ENCODE measurements at places on chromosomes 3 and 15. TPM values are rescaled to one million over a fixed set of nuclear protein-coding genes. Genes with fewer than 3 reads are reported as not detected.
A peak's percentile ranks its signal among the peaks of the same experiment; 100 is the strongest.

DNA sequence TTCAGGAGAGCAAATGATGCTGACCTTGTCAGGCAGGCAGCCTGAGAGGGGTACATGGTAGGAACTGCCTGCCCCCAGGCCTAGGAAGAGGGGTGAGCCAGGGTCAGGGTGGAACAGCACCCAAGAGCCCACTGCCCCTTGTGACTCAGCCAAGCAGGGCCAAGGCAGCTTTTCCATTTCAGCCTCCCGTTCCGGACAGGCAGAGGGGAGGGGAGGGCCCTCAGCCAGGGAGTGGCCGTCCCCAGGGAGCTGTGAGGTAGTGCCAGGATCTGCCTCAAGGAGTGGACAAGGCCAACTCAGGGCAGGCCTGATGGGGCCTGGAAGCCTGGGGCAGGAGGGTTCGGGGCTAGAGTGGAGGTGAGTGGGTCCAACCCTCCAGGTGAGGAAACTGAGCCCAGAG, 5.1 kb upstream of the ANKRD63 start:
- no peak for DNase-seq

- DNase-seq, result no peak
Measured at GRCh38 chr3:120160050-120160449, 65.8 kb upstream of the GSK3B start.

- no peak for DNase-seq
Measured at GRCh38 chr3:26406636-26407035, 215.9 kb upstream of the LRRC3B start.

GRCh38 chr15:99095626-99096025, 9.3 kb upstream of the SYNM start:
- DNase-seq, result no peak

GRCh38 chr3:55097441-55097840, 169.6 kb upstream of the LRTM1 start:
- no peak for DNase-seq

DNA sequence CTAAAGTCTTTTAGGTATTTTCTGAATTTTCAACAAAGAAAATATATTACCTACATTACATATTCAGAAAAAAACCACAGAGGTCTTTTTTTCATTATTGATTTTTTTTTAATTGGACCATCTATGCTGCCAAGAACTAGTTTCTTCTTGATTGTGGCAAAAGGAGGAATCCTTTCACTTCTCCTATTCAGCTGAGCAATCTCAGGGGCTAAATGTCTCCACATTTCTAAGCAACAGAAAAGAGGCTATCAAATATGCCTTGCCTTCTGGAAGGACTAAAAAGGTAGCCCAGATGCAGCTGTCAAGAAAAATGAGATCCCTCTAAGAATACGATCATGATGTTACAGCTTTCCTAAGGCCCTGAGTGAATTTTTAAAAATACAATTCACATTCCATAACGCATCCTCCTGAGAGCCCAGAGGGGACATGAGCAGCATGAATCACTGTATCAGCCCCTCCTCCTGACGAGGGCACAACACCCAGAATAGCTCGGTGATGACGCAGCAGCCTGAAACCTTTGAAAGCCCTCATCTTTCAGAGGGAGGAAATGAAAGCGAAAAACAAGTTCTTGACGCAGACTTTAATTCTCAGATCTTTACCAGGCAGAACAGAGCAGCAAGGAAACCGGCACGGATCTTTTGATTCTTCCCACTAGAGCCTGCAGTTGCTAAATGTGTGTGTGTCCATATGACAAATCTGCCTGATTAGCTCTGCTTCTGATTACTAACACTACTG, 24.6 kb downstream of the RUBCN start:
- DNase-seq, result peak; percentile 74

DNA sequence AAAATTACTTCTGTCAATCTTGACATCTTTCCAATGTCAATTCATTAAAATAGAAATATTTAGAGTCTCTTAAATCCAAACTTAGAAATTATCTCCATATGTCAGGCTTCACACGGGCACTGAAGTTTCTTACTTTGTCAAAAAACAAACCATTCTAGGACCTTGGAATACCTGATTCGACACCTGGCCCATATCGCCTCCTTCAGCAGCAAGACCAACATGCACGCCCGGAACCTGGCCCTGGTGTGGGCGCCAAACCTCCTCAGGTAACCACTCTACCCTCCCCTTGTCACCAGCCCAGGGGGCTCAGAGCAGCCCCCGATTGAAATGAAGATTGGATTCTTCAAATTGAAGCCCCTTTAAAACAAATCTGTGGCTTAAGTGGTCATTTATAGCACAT, 81.3 kb downstream of the TMEM39A start:
- DNase-seq, result no peak

Gene NDN
- 83.9 TPM for polyA plus RNA-seq

Gene GOLGA6A
- not detected for polyA plus RNA-seq

Gene POPDC2
- 6.2 TPM for polyA plus RNA-seq

Gene CSNK1G1
- 23.6 TPM for polyA plus RNA-seq
